ENCODE measurements at places on chromosomes 12 and 14.

GRCh38 chr14:77708749-77709148, 846 bp downstream of the SLIRP start:
- DNase-seq = no peak

GRCh38 chr12:23008623-23009022, 383.7 kb downstream of the ETNK1 start:
- no peak for DNase-seq

GRCh38 chr14:84591827-84592445, 938.0 kb upstream of the FLRT2 start:
- peak; percentile 92 for DNase-seq

DNA sequence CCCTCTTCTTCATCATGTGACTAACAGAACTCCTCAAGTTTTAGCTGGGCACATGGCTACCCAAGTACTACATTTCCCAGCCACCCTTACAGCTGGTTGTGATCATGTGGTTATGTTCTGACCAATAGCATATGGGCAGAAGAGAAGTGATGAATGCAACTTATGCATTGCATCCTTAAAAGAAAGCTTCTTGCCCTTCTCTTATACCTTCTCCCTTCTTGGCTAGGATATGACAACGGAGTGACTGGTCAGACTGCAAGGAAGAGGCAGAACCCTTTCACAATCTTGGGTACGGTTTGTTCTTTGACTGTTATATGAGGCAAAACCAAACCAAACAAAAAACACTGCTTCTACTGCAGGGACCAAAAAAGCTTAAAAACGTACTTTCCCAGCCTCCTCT, 66.5 kb upstream of the MAX start:
- no peak for DNase-seq

DNA sequence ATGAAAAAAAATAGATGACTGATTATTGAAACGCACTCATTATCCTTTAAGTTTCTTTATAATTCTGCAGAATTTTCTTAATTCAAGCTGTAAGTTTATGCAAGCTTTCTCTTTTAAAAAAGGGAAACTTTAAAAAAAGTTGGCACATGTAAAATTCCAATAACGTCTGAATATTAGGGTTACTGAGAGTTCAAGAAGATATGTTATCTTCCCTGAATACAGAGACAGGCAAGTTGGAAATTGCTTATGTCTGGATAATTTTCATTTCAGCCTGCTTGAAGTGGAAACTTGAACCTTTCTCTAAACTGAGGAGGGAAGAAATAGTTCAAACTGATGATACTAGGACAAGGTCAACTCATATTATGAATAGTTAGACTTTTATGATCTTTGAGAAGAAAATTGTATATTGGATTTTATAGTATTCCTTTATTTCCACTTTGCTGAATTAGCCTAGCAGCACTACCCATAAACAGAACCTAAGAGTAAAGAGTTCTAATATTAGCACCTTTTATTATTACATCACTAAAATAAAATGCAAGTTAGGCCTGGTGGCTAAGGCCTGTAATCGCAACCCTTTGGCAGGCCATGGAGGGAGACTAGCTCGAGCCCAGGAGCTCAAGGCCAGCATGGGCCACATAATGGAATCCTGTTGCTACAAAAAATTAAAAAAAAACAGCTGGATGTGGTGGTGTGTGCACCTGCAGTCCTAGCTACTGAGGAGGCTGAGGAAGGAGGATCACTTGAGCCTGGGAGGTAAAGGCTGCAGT, 288.0 kb downstream of the TRHDE start:
- no peak for DNase-seq

- DNase-seq = no peak
These were observed 129.5 kb upstream of the RTL1 start for GRCh38 chr14:101033006-101033405.

GRCh38 chr12:54569995-54570528, 18.4 kb downstream of the PPP1R1A start:
- DNase-seq = no peak

- no peak for DNase-seq
These were observed 2.9 kb downstream of the MMP14 start for GRCh38 chr14:22839159-22839779.

DNA sequence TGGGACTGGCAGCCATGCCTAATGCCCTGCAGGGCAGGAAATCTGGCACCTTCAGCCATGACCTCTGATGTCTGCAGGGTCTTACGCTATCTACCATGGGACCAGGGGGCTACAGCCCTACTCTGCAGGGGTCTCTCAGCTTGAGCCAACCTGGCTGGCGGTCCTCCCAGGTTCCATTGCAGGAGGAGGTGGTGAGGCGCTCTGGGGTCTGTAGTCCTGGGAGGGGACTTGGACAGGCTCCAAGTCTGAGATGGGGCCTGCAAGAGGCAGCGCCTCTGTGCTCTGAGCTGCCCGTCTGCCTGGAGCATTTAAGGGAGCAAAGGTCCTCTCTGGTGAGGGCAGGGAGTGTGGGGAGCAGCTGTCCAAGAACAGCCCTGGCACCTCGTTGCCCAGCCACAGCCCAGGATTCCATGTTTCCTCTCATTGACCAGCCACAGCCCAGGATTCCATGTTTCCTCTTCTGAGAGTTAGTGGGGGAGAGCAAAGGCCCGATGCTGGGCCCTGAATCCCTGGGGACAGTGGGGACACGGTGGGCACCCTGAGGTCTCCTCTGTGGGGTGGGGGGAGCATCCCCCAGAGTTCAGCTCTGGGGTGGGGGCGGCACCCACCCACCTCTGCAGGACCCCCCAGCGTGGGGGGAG, 655 bp downstream of the PLD4 start:
- DNase-seq = no peak

DNA sequence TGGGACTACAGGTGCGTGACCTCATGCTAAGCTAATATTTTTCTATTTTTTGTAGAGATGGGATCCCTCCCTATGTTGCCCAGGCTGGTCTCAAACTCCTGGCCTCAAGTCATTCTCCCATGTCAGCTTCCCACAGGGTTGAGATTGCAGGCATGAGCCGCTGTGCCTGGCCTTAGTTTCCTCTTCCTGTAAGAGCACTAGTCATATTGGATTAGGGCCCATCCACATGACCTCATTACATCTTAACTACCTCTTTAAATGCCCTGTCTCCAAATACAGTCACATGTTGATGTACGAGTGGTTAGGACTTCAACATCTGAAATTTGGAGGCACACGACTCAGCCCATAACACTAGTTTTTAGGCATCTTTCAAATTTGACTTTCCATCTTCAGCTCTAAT, 72.2 kb upstream of the RASSF3 start:
- DNase-seq = no peak

- DNase-seq = no peak
These were observed 25.7 kb downstream of the TSPAN9 start for GRCh38 chr12:3102771-3103410.

GRCh38 chr14:21097636-21098075, 799 bp downstream of the ZNF219 start:
- DNase-seq = peak; percentile 47

DNA sequence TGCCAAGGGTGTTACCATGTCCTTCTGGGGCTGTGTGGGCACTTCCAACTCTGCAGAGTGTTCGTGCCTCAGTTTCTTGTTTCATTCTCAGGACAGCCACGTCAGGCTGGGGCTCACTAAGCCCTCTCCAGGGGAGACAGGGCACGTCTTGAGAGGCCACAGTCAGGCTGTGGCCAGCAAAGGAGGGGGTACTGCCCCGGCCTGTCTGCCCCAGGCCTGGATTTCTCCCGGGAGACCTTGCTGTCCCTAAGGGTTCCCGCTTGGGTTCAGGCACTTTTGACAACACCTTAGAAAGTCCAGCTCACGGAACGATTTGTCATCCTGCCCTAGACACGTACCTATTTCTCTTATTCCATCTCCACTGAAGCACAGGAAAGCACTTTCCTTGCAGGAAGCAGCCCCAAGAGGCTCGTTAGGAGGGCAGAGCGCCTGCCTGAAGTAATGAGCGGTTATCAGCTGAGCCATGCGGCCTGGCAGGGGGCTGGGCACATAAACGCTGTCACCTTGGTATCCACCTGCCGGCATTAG, 290.4 kb upstream of the RTL1 start:
- peak; percentile 99 for DNase-seq

DNA sequence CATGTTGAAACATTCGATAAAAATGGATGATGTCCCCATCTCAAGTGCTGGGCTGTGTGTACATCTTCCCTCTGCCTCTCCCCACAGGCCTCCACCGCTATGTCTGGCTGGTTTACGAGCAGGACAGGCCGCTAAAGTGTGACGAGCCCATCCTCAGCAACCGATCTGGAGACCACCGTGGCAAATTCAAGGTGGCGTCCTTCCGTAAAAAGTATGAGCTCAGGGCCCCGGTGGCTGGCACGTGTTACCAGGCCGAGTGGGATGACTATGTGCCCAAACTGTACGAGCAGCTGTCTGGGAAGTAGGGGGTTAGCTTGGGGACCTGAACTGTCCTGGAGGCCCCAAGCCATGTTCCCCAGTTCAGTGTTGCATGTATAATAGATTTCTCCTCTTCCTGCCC, 8.6 kb downstream of the PEBP1 start:
- DNase-seq = no peak

- no peak for DNase-seq
These were observed 81.4 kb downstream of the FBXO33 start for GRCh38 chr14:39350866-39351265.

DNA sequence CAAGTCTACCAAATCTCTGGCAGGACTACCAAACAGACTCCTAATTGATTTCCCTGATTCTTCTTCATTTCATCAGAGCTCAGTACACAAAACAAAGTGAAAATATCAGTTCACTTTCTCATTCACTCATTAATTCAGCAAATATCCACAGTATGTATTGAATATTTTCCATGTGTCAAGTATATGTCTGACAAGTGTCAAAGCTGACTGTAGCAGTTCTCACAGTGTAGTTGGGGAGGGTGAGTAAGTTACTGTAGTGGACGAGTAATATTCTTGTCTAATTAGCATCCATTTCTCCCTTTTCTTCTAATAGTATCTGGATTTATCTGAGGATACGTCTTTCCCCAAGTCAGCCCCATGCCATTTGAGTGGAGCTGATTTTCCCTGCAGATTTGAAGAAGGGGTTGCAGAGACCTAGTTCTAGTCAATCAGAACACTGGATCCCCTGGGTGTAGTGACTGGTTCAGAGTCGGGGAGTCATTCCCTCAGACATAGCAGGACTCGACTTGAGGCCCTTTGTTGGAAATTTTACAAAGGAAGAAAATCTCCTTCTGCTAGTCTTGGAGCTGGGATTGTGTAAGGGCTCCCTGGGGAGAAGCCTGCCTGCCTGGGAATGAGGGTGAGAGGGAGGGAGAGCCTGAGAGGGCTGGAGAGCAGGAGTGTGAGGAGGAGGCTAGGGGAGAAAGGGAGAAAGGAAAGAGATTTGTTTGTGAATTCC, 51.4 kb downstream of the GRIP1 start:
- DNase-seq = no peak

- no peak for DNase-seq
These were observed 59.0 kb downstream of the RPS29 start for GRCh38 chr14:49527221-49527620.

GRCh38 chr14:90608929-90609341, 207.3 kb downstream of the TTC7B start:
- no peak for DNase-seq

DNA sequence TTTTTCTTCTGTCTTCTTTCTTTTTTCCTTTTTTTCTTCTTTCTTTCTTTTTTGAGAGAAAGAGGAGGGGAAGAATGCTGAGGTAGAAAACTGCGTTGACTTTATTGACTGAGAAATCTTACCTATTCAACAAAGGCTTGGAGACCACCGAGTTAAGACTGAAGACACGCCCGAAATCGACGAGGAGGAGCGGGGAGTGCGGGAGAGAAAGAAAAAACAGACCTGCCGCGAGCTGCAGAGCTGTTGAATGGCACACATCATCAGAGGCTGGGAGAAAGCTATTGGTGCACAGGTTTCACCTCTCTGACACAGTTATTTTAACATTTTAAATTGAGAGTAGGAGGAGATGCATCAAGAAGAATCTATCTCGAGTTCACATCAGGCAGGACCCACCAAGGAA, 5.1 kb downstream of the ASCL1 start:
- DNase-seq = peak; percentile 35

DNA sequence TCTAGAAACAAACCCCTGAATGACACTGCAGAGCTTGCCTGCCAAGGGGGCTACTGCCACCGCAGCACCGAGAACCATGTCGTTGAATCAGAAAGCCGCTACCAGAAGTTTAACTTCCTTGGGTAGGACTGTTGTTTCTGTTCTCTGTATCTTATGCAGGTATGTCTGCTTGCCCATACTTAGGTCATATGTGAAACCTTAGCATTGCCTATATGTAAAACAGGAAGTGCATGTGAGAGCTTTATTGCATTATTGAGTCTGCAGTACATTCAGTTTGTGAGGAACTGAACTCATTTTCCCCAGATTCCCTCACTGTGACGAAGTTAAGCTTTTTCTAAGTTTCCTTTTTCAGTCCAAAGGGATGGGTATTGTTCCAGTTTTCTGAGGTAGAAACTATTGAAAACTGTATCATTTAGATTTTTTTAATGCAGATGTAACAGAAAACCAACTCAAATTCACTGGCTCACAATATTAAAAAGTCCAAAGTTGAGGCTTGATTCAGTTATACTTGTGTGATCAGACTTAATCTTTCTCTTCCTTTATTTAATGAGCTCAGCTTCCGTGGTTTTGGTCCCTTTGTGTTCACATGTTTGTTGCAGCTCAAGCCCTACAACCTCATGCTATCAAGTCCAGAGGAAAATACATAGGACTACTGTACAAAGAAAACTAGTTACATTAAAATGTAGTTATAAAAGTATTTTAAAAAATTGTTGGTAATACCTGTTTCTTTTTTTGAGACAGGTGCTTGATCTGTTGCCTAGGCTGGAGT, 6.9 kb downstream of the FBXO34 start:
- DNase-seq = no peak

DNA sequence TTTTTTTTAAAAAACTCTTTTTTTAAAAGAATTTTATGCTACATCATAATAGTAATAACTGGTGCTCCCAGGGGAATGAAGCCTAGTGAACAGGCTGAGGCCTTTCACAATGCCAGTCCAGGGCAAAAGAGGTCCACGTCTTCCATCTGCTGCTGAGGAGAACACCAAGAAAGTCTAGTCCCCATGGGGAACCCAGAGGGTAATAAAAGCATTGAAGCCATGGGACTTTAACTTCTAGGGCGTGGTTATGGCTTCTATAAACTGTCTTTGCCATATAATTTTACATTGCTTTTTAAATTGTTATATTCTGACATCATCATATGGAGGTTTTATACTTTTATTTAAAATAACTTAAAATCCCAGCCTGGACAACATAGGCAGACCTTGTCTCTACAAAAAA, 64.3 kb downstream of the SLC16A7 start:
- no peak for DNase-seq

- peak; percentile 55 for DNase-seq
These were observed 28.0 kb upstream of the ADIPOR2 start for GRCh38 chr12:1662761-1663439.

All from COR-L47 (cell line).